Kidney (tissue), 22 donors: ENCODE measurements at places on chromosomes 2 and 18. TPM values are rescaled to one million over a fixed set of nuclear protein-coding genes. Genes with fewer than 3 reads are reported as not detected.

Gene FNDC4
- 18.0 TPM for total RNA-seq

DNA sequence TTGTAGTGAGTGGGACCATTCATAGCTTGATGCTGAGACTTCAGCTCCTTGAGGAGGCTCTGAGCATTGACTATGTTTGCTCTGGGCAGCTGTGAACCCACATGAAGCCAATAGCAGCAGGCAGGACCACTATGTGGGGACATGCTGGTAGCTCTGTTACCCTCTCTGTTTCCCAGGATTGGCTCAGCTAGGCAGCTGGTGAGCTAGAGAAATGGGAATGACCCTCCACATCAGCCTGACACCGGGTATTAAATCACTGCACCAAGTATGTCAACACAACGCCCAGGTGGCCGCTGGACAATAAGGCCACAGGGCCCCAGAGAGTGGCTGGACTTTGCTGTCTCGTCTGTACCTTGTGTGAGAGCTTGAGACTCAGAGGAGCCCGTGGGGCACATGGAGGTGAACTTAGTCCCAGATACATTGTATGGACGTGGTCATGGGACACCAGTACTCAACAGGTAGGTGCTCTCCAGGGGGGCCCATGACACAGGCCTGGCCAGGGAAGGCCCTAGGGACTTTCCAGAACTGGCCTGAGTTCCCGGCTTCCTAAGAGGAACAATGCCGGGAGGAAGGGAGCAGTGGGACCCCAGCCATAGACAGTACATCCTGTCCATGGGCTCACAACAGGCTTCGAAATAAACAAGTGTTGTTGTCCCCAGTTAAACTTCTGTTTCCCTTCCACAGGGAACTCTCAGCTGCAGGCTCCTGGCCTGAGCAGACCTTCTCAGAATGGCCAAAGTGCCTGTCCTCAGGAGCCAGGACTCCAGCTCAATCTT, 35.2 kb downstream of the HS1BP3 start:
- peak; percentile 76 for DNase-seq
- no peaks in the 10 kb centered on the region for H3K27me3 ChIP-seq

Gene CDH7
- total RNA-seq, result not detected

GRCh38 chr18:63178971-63179370, 140.6 kb downstream of the BCL2 start:
- H3K27me3 ChIP-seq, result no peaks in the 10 kb centered on the region
- peaks cover 2% of the 10 kb centered on the region for H3K4me1 ChIP-seq
- no peak for DNase-seq
- peak overlapping the region; percentile 35 for H3K27ac ChIP-seq
- no peak overlapping the region for H3K4me3 ChIP-seq
- H3K36me3 ChIP-seq, result no peaks in the 10 kb centered on the region

DNA sequence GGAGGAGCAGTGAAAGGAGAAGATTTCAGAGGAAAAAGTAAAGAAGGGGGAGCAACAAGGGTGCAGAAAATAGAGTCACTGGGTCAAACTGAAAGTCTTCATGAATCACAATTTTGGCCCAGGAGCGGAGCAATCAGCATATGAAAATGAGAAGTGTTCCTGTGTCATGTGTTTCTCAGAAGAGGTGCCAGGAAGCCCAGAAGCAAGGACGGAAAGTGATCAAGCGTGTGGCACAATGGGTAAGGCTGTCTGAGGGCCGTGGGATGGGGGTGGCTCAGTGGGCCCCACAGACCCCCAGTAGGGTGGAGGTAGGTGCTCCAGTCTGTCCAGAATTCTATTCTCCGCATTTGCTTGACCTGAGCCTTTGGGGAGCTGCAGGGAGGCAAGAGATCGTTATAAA, 44.2 kb downstream of the SP140 start:
- no peak overlapping the region for H3K27ac ChIP-seq
- no peaks in the 10 kb centered on the region for H3K36me3 ChIP-seq
- H3K4me3 ChIP-seq, result no peak overlapping the region
